ENCODE measurements at places on chromosomes 4 and X.

- H3K27me3 ChIP-seq = no peaks in the 10 kb centered on the region
- no peaks in the 10 kb centered on the region for H3K36me3 ChIP-seq
- H3K4me3 ChIP-seq = no peak overlapping the region
- no peak overlapping the region for H3K27ac ChIP-seq
- DNase-seq = peak; percentile 42
- no peaks in the 10 kb centered on the region for H3K4me1 ChIP-seq
These were observed 35.6 kb downstream of the FRMPD3 start for GRCh38 chrX:107485013-107485412.

DNA sequence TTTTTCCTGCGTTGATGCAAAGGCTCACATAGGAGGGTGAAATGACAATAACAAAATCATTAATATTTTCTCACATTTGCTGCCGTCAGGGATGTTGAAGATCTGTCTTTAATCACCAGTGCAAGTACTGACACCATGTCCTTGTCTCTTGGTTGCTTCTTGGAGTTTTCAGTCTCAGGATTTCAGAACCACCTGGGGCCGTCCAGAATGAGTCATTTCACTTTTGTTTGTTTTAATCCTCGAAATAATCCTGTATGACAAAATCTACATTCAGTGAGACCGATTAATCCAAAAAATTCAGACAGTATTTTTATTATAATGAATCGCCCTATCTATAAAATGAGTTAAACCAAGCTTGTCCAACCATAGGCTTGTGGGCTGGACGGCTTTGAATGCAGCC lies 47.2 kb downstream of the NEIL3 start:
- H3K27me3 ChIP-seq = no peaks in the 10 kb centered on the region
- no peaks in the 10 kb centered on the region for H3K4me1 ChIP-seq
- no peaks in the 10 kb centered on the region for H3K36me3 ChIP-seq
- no peak for DNase-seq
- no peak overlapping the region for H3K4me3 ChIP-seq

DNA sequence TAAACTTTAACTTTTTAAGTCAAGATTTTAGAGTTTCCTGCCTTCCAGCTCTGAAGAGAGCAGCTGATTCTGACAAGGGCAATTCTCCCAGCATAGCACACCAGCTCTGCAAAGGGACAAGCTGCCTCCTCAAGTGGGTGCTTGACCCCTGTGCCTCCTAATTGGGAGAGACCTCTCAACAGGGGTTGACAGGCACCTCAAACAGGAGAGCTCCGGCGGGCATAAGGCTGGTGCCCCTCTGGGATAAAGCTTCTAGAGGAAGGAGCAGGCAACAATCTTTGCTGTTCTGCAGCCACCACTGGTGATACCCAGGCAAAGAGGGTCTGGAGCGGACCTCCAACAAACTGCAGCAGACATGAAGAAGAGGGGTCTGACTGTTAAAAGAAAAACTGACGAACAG lies 872.9 kb upstream of the PCDH10 start:
- H3K4me3 ChIP-seq = no peak overlapping the region
- no peaks in the 10 kb centered on the region for H3K4me1 ChIP-seq
- no peak overlapping the region for H3K27ac ChIP-seq
- no peaks in the 10 kb centered on the region for H3K36me3 ChIP-seq
- no peaks in the 10 kb centered on the region for H3K27me3 ChIP-seq
- no peak for DNase-seq

GRCh38 chr4:80393246-80393969 lies 57.9 kb downstream of the CFAP299 start:
- H3K27ac ChIP-seq = no peak overlapping the region
- peak; percentile 23 for DNase-seq
- H3K4me1 ChIP-seq = no peaks in the 10 kb centered on the region
- H3K27me3 ChIP-seq = no peaks in the 10 kb centered on the region

- DNase-seq = no peak
- no peaks in the 10 kb centered on the region for H3K27me3 ChIP-seq
- H3K4me1 ChIP-seq = no peaks in the 10 kb centered on the region
These were observed 69.5 kb downstream of the AR start for GRCh38 chrX:67613366-67613765.

DNA sequence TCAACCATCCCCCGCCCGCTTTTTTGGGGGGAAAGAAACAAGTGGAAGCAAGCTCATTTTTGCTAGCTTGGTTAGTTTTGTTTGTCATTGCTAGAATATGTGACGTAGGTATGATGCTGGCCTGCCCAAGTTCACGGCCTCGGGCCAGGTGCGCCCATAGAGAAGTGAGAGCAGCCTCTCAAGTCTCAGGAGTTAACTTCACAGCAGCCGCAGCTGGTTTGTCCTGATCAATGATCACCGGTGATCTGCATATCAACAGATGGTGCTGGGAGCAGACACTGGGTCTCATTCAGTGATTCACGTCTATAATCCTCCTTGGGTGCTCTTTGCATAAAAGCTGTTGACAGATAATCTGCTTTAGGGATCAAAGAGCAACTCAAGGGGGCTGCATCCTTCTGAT lies 50.1 kb downstream of the ENPP6 start:
- no peak overlapping the region for H3K4me3 ChIP-seq
- H3K27me3 ChIP-seq = no peaks in the 10 kb centered on the region
- H3K27ac ChIP-seq = no peak overlapping the region
- peaks cover 10% of the 10 kb centered on the region for H3K4me1 ChIP-seq
- no peak for DNase-seq
